ENCODE measurements at places on chromosomes 5 and 9.
A peak's percentile ranks its signal among the peaks of the same experiment; 100 is the strongest.

GRCh38 chr5:73652391-73652790 lies 26.4 kb downstream of the ARHGEF28 start:
- DNase-seq: no peak

DNA sequence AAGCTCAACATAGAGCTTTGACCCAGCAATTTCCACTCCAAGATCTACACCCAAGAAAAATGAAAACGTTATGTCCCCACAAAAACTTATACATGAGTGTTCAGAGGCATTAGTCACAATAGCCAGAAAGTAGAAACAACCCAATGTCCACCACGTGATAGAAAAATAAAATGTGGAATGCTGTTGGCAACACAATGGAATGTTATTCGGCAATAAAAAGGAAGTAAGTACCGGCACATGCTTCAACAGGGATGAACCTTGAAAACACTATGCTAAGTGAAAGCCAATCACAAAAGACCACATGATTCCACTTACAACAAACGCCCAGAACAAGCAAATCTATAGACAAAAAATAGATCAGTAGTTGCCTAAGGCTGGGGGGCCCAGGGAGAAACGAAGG lies 6.0 kb downstream of the UBQLN1 start:
- no peak for DNase-seq

DNA sequence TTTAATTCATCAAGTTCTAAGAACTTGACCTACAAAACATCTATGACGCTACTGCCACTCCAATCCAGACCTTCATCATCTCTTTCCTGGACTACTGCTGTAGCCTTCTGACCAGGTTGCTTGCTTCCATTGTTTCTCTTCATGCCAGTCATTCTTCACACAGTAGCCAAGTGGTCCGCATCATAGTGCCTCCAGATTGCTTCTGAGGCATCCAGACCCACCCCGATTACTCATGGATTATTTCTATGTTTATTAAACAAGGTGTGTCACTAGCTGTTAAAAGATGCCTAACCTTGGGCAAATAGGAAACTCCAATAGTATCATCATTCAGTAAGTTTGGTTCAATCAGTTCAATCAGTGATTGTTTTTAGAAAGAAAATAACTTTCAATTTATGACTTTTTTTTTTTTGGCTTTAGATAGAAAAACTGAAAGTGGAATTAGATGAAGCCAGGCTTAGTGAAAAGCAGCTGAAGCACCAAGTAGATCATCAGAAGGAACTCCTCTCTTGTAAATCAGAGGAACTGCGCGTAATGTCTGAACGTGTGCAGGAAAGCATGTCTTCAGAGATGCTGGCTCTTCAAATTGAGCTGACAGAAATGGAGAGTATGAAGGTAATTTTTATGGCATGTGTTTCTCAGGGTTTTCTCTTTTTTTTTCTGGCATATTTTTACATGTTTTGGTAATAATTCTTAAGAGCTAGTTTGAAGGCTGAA lies 9.5 kb downstream of the SPDL1 start:
- DNase-seq: no peak

DNA sequence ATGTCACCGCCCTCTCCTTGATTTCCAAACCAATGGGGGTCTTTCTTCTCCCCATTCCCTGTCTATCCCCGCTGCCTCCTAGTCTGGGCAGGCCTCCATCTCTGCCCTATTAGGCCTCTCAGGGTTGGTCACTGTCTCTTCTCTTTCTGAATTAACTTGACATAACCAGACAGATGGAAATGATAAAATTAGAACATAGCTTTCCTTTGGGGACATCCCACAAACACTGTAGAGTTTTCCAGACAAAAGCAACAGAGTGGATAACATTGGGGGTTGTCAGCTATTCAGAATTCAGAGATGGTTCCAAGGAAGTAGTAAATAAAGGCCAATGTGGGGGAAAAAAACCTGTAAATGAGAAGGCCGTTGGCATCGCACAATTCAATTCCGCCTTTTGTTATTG lies 24.7 kb downstream of the LHX6 start:
- DNase-seq: no peak

DNA sequence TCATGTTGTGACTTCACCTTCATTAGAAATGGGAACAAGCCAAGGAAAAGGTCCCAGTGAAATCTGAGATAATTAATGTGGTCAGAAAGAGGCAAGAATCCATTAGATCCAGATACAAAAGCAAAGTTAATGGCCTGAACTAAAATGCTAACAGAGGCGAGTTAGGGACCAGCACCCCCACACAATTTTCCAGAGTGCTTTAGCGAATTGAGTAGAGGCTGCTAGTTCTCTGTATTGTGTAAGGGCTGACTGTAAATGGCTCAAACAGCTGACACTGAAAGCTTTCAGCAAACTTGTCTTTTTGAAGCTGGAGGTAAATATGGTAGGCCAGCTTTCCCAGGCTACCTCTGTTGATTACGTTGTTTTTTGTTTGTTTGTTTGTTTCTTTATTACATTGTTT lies 75.5 kb downstream of the CSNK1A1 start:
- no peak for DNase-seq

DNA sequence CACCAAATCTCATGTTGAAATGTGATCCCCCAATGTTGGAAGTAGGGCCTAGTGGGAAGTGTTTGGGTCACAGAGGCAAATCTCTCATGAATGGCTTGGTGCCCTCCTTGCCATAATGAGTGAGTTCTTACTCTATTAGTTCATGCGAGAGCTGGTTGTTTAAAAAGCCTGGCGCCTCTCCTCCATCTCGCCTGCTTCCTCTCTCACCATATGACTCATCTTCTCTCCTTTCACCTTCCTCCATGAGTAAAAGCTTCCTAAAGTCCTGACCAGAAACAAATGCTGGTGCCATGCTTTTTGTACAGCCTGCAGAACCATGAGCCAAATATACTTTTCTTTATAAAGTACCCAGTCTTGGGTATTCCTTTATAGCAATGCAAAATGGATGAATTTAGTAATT lies 20.9 kb upstream of the ARHGAP26 start:
- DNase-seq: no peak

GRCh38 chr5:149466457-149466972 lies 84.7 kb downstream of the CSNK1A1 start:
- no peak for DNase-seq

DNA sequence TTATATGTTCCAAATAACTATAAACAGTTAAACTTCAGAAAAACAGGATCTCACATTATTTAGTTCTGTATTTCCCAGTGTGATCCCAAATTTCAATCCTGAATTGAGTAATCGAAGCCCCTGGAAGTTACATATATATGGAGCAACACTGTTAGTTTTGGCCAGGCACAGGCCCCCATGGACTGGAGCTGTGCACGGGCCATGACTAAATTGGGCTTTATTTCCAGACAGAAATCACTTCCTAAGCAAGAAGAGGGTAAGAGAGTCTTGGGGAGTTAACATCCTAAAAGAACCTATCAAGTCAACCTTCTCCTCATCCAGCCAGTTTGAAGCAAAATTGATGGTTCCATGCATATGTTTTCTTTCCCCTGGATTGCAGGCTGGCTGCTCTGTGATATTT lies 393.0 kb downstream of the TMEM167A start:
- no peak for DNase-seq

DNA sequence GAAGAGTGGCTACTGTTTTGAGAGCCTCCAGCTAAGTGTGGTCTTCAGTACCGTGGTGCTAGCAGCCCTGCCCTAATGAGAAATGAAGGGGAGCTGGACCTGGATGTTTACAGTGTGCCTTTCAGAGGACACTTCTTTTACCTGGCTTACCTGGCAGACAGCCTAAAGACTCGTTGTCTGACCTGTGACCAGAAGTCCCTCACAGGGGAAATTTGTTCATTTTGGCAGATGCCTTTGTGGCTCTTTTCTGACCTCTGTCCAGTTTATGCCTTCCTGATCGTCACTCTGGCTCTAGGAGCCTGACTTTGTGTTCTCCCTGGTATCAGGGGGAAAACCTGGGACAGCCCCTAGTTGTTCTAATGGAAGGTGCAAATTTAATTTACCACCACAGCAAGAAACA lies 475.1 kb downstream of the DMRTA1 start:
- no peak for DNase-seq

DNA sequence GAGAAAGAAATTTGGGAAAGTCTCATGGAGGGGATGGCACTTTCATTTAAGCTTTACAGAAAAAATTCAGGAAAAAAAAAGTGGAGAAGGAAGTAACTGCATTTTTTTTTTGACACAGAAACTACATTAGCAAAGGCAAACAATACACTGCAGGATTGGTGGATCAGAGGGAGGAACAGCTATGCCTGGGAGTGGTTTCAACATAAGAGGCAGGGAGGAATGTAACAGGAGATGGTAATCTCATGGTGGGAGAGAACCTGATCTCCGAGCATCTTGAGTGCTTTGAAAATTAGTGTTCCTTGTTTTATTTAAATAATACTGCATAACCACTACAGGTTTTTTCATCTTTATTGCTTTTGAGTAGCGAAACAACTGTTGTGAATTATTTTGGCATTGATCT lies 249.4 kb downstream of the FAM170A start:
- no peak for DNase-seq

DNA sequence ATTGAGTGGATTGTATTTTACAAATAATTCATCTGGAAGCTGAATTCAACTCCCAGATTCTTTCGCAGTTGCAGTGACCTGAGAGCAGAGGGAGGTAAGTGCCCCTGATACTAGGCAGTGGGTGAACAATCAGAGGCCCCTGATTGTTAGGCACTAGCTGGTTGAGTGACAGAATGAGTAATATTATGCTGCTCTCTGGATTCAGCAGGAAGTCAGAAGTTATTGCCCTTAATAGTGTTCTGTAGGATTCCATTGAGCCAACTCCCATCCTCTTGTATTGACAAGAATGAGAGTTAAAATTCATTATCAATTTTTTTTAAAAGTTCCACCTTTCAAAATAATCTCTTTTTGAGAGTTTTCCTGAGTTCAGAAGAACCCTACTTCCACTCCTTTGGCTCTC lies 301.2 kb downstream of the DTWD2 start:
- DNase-seq: no peak

DNA sequence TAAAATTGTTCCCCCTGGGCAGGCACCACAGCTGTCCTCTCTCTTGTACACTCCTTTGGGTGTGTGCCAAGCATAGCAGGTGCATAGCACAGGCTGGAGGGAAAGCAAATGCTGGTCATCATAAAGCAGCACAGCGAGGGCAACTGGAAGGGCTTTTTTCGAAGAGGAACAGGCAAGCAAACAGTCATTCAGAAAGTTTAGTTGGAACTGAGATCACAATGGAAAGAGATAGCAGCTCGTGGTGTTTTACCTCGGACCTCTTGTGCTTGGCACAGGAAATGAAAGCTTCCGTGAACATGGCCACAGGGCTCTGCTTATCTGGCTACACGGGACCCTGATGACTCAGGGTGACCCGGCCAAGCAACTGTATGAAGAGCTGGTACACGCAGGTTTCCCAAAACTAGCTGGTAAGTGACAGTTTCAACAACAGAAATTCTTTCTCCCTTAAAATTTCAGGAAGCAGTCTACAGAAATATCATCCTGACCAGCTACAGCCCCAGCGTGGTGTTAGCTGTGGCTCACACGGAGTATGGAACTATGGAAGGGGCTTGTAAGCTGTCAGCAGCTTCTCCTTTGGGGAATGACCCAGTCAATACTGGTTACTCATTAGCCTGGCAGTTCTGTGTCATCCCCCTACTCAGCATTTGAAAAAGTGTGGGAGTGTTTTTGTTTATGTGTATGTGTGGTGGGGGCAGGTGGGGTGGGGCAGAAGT lies 48.1 kb downstream of the POC5 start:
- DNase-seq: no peak

GRCh38 chr9:84027201-84027600 lies 46.6 kb downstream of the RMI1 start:
- no peak for DNase-seq

GRCh38 chr9:107261106-107261505 lies 22.0 kb upstream of the RAD23B start:
- no peak for DNase-seq

DNA sequence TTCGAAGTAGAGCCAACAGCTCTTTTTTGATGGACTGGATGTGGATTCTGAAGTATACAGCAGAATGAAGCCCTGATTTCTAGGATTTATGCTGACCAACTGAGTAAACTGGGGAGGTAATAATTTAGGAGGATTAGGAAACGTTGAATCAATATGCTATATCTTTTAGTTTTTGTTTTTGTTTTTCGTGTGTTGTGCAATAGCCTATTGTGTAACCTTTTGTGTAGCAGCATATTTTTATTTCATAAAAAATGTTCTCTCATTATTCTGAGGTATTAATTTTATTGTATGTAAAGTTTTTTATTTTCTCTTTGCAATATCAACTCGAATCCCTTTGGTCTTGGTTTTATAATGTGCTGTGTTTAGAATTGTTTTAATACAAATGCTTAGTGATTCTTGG lies 902.3 kb downstream of the EFNA5 start:
- DNase-seq: no peak

DNA sequence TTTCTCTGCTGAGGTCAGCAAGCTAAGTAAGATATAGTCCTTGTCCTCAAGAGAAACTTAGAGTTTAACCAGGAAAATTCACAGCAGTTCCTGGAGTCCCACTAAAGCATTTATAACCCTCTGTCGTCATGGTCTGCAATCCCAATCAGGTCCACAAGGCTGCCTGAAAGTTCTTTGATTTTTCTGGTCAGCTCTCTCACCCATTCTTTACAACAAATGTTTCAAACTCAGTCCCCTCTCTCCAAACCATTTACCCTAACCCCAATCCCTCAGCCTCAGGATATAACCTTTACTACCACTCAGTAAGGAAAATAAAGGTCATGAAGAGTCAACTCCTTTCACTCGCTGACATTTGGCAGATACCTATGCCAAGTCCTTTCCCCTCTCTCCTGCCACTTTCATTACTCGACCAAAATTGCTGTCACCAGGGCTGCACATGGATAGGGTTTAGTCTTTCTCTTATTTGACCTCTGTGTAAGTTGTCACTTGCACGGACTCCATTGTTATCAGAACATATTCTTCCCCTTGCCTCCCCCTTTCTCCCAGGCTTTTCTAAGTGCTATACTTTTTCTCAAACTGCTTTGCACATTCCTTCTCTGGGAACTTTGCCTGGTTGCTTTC lies 936.6 kb downstream of the NR2F1-AS1 start:
- no peak for DNase-seq

DNA sequence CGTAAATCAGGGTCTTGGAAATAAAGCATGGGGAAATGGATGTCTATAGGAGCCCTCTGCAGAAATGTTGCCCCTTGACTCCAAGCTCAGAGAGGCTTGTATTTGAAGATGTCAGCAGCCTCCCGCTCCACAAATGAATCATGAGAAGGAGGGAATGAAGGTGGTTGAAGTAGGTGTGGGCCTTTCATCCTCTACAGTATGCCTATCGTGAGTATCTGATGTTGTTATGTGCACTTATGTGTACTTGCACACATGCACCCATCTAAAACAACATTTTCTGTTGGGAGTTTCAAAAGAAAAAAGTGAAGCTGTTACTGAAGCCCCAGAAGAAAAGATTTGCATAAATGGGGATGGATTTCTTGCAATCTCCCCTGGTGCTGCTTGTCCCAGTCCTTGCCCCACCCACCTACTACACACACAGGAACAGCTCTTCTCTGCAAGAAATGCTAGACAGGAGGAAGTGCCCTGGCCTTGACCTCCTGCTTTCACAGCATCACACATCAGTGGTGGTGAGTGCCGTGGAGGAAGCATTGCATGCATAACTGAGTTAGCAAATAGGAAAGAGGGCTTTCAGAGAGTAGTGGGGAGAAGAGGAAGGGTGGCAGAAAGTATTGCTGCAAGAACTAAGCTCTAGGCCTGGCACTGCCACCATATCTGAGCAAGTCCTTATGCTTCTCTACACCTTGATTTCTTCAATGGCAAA lies 156.1 kb downstream of the SNX18 start:
- DNase-seq: peak; percentile 38

Data from putamen (tissue), 1 donor.